Stimulated activated CD8-positive, alpha-beta memory T cell treated with anti-CD3 and anti-CD28 coated beads, Interleukin-15, amount 100 ng/mL, for 4 hours (primary cell): ENCODE measurements at places on chromosomes 1 and 21.

GRCh38 chr21:42113926-42114409 lies 42.9 kb downstream of the UMODL1 start:
- DNase-seq: no peak

DNA sequence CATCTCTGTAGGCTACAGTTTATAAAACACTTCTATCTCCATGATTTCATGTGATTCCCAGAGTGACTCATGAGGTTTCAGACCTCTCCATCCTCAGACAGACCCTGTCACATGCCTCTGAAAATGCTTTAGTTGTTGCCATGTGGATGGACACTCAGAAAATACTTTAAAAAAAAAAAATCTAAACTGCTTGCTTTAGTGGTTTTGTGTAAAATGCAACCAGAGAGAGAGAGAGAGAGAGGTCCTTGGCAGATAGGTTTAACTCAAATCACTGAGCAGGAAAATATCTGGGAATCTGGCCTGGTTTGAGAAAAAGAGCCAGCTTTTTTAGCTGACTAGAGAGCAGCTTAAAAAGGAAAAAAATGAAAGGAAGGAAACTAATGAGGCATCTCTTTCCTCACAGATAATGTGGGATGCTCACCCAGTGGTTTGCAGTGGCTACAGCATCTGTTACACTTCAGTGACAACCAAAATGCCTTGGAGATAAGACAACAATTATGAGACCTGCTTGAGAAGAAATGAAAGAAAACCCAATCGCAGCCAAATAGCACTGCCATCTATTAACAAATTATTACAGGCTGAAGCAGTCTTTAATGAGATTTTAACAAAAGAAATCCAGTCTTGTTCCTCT lies 54.6 kb upstream of the SYT14 start:
- DNase-seq: no peak

- no peak for DNase-seq
Observed at GRCh38 chr1:117760069-117760468, 154.2 kb downstream of the TENT5C start.

GRCh38 chr1:77014073-77014788 lies 147.0 kb downstream of the ST6GALNAC5 start:
- no peak for DNase-seq

DNA sequence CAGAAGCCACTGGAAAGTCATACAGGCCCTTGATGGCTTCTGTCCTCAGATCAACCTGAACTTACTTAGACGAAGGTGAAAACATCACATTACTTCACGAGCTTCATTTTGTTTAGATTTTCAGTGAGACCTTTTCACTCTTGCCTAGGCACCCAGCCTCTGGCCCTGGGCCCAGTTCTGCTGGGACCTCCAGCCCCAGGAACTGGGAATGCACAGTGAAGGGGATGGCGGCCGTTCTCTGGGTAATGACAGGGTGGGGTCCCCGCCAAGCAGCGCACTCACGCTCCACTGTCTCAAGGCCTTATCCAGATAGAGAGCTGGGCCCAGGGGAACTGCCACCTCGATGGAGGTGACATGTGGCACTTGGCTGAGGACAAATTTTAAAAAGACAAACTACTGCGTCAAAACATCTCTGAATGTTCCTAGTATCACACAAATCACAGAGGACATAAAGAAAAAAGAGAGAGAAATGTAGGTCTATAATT lies 54.8 kb downstream of the NPHP4 start:
- DNase-seq: no peak
